ENCODE measurements at places on chromosomes 12 and 14.

GRCh38 chr12:106981788-106982187, 5.2 kb downstream of the MTERF2 start:
- no peak for DNase-seq

- DNase-seq = no peak
These were observed 4.5 kb upstream of the CACNA2D4 start for GRCh38 chr12:1922985-1923384.

- DNase-seq = no peak
These were observed 73.6 kb upstream of the CNTN1 start for GRCh38 chr12:40618636-40619035.

DNA sequence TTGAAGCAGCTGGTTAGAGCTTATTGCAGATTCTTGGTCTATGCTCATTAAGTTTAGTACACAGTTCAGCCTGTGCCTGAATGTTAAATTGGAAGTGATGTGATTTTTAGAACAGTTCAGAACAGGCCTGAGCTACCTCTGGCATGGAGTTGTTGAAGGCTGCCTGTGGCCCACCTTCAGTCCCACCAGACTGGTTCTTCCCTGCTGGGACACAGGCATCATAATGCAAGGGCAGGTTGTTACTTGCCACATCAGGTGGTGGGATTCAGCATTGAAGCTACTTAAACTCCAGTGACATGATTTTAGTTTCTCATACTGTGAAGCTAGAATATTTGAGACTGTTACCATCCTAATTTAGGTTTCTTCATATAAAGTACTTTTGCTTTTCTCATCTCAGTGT, 49.4 kb downstream of the PROX2 start:
- no peak for DNase-seq

DNA sequence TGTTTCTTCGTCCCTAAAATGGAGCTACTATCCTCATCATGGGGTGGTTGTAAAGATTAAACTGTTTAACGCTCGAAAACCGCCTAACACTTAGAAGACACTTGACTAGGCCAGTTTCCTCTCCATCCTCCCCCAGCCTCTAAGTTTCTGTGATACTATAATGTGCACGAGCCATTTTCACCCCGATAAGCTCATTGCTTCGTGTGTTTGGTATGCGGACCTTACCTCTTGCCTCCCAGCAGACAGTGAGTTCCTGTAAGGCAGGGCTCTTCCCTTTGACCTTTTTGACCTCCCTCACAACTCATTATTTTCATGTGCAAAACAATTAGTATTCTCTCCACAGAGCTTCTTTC, 499 bp upstream of the GXYLT1 start:
- DNase-seq = no peak

- DNase-seq = no peak
These were observed 166.3 kb upstream of the DAAM1 start for GRCh38 chr14:59022144-59022543.

GRCh38 chr14:51715742-51716141, 64.0 kb downstream of the FRMD6 start:
- no peak for DNase-seq

DNA sequence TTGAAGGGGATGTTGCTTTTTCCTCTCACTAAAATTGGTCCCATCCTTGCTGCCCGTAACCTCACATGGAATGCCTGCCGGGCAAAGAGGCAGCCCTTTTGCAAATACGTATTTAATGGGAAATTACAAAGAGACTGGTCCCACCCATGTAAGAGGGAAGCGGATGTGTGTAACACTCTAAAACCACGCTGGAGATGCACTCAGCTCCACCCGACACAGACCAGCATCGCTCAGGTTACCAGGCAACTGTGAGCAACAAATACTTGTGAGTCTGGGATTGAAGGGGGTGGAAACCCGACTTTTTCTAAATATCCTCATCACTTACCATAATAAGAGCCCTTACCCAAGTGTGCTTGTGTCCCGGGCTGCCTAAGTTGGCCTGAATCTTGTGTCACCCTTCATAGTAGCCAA, 47.7 kb downstream of the ELK3 start:
- DNase-seq = peak; percentile 92

DNA sequence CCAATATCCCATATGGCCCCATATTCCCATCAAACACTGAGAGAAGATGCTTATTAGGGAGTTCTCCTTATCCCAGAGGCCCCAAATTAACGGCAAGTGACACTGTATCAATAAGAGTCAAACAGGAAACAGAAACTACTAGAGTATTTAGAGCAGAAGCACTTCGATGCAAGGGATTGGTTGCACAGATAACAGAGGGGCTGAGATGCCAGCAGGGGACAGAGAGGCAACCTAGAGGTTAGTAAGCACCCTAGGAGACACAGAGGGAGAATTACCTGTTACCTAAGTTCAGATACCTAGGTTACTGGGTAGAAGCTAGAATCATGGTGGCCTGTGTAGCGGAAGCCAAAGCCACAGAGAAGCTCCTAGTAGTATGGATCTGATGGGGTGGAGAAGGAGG, 2.9 kb downstream of the HEBP1 start:
- DNase-seq = no peak

- DNase-seq = peak; percentile 49
These were observed 31.2 kb downstream of the TAS2R7 start for GRCh38 chr12:10771132-10771733.

GRCh38 chr12:65603438-65604351, 220.6 kb upstream of the HMGA2 start:
- DNase-seq = peak; percentile 52

DNA sequence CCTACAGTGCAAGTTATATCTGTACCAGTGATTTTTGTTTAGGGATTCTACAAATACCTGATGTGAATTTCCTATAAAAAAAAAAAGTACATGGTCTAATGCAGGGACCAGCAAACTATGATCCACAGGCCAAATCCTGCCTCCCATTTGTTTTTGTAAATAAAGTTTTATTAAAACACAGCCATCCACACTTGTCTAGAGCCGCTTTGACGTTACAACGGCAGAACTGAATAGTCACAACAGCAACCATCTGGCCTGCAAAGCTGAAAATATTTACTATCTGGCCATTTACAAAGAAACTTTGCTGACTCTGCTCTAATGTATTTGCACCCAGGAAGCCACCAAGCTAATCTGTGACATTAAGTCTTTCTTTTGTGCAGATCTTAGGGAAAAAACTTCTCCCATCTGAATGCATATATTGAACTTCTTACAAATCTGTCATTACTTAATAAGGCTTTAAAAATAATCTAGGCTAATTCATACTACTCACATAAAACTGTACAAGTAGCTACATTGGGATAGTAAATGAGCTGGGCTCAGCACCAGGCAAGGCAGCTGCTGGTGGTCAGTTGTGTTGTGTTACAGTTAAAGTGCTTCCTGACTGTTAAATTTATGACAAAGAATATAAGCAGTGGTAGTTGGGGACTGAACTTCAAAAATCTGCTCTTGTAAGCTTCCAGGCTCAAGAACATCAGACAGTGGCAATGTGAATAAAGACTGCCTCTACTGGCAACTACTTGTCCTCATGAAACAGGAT, 303.3 kb downstream of the MED13L start:
- DNase-seq = no peak

DNA sequence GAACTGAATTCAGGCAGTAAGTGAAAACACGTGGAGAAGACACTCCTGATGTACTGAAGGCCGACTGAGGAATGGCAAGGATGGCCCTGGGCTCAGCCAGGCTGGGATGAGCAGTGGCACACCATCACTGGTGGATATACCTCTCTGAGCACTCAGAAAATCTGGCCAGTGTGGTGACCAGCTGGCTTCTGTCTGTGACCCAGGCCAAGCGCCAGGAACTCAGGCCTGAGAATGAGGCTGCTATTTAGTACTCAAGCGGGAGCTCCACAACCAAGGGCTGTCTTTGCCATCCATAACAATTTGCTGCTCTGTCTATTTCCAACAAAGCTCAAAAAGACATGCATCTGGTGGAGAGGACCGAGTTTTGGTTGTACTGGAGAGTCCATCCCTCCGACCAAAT, 586.3 kb downstream of the BCL11B start:
- DNase-seq = no peak

DNA sequence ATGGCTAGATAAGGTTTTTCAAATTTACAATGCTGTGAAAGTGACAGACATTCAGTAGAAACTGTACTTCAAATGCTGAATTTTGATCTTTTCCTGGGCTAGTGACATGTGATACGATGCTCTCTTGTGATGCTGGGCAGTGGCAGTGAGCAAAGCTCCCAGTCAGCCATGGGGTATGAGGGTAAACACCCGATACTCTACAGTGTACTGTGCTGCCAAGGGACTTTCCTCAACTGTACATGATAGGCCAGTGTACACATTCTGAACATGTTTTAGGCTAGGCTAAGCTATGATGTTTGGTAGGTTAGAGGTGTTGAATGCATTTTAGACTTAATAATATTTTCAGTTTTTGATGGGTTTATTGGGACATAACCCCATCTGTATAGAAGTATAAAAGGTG, 17.6 kb downstream of the MBIP start:
- no peak for DNase-seq

DNA sequence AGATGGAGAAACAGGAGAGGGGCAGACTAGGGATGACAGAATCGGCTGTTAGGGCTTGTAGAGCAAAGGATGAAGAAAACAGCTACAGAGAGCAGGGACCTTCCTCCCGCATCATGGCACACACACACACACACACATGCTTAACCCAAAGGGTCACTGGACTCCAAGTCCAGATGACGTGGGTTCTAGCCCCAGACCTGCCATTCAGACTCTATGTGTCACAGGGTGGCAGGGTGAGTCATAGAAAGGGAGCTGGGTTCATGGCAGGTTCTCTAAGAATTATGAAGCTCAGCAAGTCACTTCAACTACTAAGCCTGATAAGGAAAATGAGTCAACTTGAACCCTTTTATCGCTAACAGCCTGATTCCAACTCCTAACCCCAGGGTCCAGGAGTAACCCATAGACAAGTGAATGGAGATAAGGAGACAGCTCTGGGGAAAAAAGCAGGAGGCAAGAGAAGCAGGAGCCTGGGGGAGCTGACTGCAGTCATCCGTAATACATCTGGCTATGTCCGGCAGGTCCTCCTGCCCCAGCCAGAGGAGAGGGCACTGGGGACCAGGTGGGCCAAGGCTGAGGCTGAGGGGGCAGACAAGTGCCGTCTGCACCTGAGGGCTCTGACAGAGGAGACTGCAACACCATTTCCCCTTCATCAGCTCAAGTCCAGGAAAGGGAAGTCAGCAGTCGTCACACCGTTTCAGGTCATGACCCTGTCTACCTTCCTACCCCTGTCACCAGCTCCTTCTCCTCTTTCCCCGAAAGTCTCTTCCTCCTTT, 3.6 kb upstream of the TNFRSF1A start:
- DNase-seq = peak; percentile 95

- DNase-seq = peak; percentile 21
These were observed 448.5 kb downstream of the TMEM121 start for GRCh38 chr14:105974902-105975301.
